Hematopoietic multipotent progenitor cell (in vitro differentiated cells): ENCODE measurements at places on chromosomes 2 and 18. TPM values are rescaled to one million over a fixed set of nuclear protein-coding genes. Genes with fewer than 3 reads are reported as not detected.

VSNL1 gene
- not detected for total RNA-seq

GRCh38 chr18:13726972-13727331, 479 bp downstream of the RNMT start:
- DNase-seq = peak; percentile 14

GRCh38 chr18:59792353-59792752, 95.1 kb upstream of the CCBE1 start:
- no peak for DNase-seq

CAPN13 gene
- total RNA-seq = under 0.01 TPM

DNA sequence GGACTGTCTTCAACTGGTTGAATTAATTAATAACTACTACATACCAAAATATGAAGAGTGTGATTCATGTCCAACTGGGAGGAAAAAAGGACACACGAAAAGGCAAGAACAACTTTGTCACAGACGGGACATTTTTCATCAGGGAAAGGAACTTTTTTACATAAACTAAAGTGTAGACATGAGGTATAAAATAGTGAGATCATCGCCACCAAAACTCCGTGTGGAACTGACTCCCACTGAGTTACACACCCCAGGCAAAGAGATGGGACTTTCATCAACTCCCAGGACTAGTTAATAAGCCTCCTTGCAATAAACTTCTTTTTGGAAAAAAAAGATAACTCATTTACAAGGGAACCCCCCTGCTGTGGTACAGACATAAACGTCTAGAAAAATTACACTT, 12.9 kb upstream of the NMI start:
- DNase-seq = no peak

DNA sequence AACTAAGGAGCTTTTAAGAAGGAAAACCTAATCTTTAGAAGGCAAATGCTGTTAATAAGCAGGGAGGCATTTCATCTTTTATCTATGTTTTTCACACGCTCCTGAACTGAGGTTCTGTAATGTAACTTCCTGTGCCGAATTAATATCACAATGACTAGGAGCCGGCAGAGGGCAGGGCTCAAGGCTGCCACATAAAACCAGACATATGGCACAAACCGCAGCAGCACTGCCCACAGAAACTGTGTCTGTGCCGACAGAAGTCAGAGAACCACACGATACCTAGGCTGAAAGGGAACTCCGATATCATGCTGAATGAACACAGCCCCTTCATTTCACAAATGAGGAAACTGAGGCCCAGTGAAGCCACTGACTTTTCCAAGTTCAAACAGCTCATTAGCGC, 112.1 kb downstream of the EIPR1 start:
- DNase-seq = no peak

DNA sequence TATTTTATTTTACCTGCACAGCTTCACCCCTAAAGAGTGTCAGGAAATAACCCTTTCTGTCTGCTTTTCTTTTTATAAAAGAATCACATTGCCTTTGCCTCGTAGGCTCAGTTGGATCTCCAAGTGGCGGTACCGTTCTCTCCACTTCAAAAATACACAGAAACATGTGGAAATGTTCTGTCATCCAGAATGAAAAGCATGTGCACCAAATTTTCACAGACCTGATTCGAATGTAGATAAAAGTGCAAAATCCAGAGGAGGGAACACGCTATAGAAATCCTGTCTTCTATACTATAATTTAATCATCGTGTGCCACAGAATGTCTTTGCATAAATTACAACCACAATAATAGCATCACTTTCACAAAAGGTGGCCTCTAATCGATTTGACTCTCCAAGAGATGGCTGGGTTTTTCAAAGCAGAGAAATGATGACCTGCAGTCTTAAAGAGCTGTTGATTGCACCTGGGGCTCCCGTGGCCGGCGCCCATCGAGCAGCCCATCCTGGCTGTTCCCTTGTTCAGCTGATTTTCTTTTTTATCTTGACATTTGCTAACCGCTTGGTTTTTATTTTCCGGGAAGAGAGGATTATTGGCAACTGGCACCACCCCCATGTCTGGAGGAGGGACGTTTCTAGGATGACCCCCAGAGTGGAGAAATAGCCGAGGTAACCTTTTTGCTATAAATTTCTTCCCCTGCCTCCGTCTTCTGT, 290.2 kb downstream of the SOX11 start:
- no peak for DNase-seq

LNPK gene
- 7.3 TPM for total RNA-seq

GRCh38 chr2:197159661-197160211, 150.8 kb downstream of the ANKRD44 start:
- DNase-seq = no peak

- no peak for DNase-seq
Observed at GRCh38 chr2:38244301-38244700, 132.8 kb downstream of the ATL2 start.

DNA sequence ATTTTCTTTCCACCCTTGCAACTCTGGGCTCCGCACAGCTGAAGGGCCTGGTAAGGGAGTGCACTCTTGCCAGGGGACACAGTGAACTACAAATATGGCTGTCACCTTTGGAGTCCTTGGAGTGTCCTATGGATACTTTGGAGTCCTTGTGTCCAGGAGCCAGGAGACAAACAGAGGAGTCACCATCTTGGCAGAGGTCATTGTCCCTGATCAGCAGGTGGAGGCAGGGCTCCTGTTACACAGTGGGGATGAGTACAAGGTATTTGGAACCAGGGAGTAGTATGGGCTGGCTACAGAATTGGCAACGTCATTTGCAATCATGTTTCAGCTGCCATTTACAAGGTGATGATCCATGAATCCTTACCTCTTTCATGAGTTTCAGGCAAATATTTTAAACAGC, 132.5 kb downstream of the FAM161A start:
- DNase-seq = no peak

GRCh38 chr2:145652036-145652435, 1132.1 kb upstream of the ZEB2 start:
- no peak for DNase-seq

ZNF24 gene
- 14.5 TPM for total RNA-seq

- DNase-seq = no peak
Observed at GRCh38 chr2:176999301-176999700, 213.3 kb upstream of the HNRNPA3 start.

DYNAP gene
- not detected for total RNA-seq

GRCh38 chr18:43141208-43141607, 25.7 kb upstream of the RIT2 start:
- DNase-seq = no peak

GRCh38 chr2:85418132-85419008, at the start of gene SH2D6:
Gene SH2D6 (plus strand): TSS chr2:85418714. CDS start chr2:85429466, 10,752 bp downstream.
- peak; percentile 81 for DNase-seq

MBD1 gene
- total RNA-seq = 94.8 TPM

DNA sequence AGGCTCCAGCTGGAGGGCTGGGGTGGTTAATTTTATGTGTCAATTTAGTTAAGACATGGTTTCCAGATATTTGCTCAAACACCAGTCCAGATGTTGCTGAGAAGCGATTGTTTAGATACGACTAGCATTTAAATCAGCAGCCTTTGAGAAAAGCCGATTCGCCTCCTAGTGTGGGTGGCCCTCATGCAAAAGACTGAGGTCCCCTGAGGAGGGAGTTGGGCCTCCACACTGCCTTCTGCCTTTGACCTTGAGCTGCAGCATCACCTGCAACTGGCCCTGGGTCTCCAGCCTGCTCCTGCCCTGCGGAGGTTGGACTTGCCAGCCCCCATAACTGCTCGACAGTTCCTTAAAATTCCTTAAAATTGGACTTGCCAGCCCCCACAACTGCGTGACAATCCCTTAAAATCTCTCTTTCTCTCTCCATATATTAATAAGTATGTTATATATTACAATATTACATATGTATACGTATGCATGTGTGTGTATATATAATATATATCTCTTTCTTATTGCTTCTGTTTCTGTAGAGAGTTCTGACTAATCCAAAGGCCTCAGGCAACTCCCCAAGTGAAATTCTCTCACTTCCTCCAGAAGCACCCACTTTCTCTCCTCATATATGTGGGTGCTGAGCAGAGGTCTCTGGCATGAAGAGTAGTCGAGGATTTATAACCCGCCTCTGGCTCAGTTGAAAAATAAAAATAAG, 14.4 kb downstream of the FBLN7 start:
- DNase-seq = no peak

GRCh38 chr18:48500517-48500916, 38.3 kb upstream of the CTIF start:
- DNase-seq = no peak

GRCh38 chr18:51171223-51171622, 26.3 kb downstream of the MEX3C start:
- DNase-seq = no peak

- DNase-seq = no peak
Observed at GRCh38 chr2:192004188-192004963, 157.5 kb upstream of the CAVIN2 start.

DNA sequence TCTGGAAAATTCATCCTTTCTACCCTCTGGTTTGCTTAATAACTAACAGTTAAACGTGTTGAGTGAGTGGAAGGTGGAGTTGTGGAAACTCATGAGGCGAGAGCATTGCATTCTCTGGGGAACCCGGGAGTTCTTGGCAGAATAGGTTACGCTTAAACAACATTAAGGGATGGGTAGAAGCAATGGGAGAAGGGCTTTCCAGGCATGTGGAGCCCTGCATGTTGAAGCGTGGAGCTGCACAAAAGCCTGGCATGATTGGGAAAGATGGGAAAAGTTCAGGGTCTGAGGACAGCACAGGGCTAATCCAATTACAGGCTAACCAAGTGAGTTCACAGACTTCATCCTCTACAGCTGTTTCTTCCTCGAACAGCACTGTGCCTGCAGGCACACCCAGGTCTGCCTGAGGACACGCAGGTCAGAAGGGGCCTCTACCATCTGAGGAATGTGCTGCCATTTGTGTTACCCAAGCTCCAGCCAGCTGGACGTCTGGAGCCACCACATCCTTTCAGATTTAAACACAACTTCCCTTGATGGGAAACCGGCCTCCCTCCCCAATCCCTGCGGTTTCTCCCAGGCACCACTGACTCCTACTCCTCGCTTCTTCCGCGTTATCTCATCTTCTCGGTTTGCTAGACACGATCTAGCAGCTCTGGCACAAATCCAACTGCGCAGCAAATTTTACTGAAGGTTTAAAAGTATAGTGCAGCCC, 164.2 kb downstream of the ANTXR1 start:
- no peak for DNase-seq

DNA sequence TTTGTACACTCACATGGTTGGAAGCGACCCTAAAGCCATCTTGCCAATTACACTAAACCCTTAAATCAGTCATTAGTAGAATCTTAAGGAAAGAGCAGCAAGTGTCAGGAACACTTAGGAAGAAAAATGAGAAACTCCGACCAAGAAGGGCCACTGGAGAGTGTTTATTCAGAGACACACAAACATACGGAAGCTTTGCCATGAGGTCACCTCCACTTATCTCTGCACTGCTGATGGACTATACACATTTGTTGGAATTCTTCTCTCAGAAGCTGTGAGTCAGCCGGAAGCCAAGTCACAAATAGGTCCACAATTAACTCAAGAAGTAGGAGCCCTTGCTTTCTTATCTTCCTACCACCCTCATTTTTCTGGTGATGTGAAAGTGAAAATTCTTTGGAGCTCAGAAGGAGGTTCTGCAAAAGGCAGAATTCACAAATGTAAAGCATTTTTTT, 21.6 kb downstream of the BMP10 start:
- no peak for DNase-seq

DNA sequence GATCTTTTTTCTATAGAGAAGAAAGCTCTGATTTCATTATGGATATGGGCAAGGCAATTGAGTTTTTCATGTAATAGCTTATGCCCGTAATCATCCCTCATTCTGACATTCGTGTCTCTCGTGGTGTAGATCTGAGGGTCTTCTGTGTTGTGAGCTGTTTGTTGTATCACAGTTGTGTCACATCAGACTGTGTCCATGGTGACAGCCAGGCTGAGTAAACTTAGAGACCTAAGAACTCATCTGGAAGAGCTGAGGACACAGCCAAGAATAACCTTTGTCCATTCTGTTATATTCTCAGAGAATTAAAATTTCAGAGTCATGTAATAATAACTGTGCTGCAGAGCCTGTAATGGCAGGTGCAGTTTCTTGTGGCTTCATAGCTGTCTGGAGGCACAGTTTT, 116.5 kb downstream of the ATP9B start:
- DNase-seq = no peak

DNA sequence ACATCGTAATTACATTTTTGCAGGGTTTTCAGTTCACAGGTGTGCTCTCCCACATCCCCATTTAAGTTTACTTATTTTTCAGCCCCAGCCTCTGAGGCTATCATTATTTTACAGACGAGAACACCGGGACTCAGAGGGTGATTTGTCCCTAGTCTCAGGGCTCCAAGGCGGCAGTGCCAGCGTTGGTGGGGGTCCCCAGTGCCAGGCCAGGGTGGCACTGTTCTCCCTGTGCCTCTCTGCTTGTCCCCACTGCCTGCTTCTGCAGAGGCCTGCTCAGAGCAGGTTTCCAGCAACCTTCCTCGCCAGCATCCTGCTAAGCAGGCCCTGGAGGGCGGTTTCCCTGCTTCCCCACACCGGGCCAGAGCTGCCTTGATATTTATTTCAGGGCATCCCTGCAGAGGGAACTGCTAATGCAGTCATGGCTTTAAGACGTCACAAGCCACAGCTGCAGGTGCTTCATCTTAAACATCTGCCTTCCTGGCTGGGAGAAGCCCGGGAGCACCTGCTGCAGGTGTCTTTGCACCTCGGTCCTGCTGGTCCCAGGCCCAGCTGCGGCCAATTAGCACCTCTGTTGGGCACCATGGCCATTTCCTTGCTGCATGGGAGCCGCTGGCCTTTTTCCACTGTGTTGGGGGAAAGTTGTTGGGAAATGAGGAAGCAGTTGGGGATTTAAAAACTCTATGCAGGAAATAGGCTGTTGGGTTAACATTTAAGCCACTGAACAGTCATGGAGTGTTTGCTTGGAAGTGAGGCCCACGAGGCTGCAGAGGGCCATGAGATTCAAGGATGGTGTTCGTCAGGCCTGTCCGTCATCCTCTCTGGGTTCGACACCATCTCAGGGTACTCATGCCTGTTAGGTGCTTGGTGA, 22.8 kb downstream of the HPCAL1 start:
- no peak for DNase-seq

DNA sequence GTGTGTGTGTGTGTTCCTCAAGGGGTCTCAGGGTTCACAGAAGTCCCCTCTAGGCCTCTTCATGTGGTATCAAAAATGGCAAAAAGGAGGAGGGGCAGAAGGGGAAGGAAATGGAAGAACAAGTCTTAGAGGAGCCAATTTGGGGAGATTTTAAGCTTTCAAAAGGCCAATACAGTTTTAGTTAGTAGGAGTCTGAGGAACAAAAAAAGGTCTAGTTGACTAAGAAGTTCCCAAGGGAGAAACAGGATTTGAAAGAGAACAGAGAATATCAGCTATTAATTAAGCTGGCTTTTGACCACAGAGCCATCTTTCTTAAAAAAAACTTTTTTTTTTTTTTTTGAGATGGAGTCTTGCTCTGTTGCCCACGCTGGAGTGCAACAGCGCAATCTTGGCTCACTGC, 7.1 kb downstream of the RNF125 start:
- DNase-seq = no peak

SP140 gene
- total RNA-seq = 1.3 TPM

IL1RN gene
- 0.54 TPM for total RNA-seq

GRCh38 chr2:136305517-136306192, 187.7 kb upstream of the CXCR4 start:
- no peak for DNase-seq
